ENCODE measurements at places on chromosomes 12 and 14. TPM values are rescaled to one million over a fixed set of nuclear protein-coding genes. Genes with fewer than 3 reads are reported as not detected.

NIN gene
- total RNA-seq: 29.7 TPM

FSCB gene
- not detected for total RNA-seq

RFLNA gene
- total RNA-seq: 0.34 TPM

ASB2 gene
- under 0.01 TPM for total RNA-seq

THAP2 gene
- 9.6 TPM for total RNA-seq

DEPDC4 gene
- total RNA-seq: 1.0 TPM

CMA1 gene
- not detected for total RNA-seq

MSI1 gene
- not detected for total RNA-seq

CIROP gene
- total RNA-seq: not detected

ANHX gene
- not detected for total RNA-seq

ADAM21 gene
- 0.14 TPM for total RNA-seq

GALC gene
- 21.1 TPM for total RNA-seq

KRT81 gene
- total RNA-seq: 256 TPM

ANO2 gene
- 0.28 TPM for total RNA-seq

MOK gene
- total RNA-seq: 2.4 TPM

ZDHHC22 gene
- not detected for total RNA-seq
